Activated CD4-positive, alpha-beta T cell treated with anti-CD3 and anti-CD28 coated beads, Interleukin-2, amount 50 U/mL, for 4 hours (primary cell): ENCODE measurements at places on chromosomes 1 and 21.
A peak's percentile ranks its signal among the peaks of the same experiment; 100 is the strongest.

- DNase-seq: no peak
Measured at GRCh38 chr1:176949033-176949662, 215.4 kb downstream of the ASTN1 start.

DNA sequence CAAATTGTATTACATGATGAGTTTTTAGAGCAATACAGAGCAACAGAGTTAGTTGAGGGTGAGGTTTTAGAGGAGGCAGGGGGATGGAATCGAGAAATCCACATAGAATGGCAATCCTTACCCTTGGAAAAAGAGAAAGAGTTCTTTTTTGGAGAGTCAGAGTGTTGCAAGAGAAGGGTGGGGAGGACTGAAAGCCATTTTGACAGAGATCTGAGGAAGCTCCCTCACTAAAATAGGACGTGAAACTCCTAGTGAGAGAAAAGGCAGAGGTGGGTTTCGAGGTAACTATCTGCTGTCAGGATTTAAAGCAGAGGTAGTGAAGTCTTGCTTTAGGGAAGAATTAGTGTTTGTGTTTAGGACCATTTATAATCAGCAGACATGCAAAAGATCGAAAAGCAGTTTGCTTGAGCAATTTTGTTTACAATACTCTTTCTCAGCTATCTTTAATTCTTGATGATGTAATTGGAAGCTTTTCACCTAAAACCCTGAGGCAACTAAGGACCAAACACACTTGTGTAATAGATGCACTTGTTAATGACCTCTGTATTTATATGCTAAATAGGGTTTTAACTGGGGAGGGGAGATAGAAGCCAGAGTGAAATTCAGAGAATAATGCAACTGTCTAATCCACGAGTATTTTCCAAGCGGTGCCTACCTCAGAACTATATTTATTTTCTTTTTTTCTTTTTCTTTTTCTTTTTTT is 20.0 kb downstream of the ADAMTS5 start:
- DNase-seq: no peak

- no peak for DNase-seq
Measured at GRCh38 chr1:209302779-209303568, 280.5 kb upstream of the CAMK1G start.

GRCh38 chr1:193434319-193434718 is 247.9 kb upstream of the B3GALT2 start:
- DNase-seq: no peak

DNA sequence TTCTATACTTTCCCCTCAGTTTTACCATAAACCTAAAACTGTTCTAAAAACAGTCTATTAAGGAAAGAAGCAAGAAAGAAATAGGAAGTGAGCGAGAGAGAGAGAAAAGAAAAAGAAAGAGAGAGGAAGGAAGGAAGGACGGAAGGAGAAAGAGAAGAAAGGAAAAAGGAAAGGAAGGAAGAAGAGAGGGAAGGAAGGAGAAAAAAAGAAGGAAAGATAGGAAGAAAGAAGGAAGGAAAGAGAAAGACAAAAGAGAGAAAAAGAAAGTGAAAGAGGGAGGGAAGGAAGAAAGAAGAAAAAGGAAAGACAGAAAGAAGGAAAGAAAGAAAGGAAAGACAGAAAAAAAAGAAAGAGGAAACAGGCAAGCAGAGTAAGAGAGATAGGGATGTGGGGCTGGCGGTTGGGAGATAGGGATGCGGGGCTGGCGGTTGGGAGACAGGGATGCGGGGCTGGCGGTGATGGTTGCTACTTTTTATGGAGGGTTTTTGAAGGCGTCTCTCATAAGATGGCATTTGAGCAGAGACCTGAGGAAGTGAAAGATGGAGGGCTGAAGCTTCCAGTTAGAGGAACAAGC is 70.4 kb upstream of the IRF2BP2 start:
- no peak for DNase-seq

GRCh38 chr21:44867999-44868700 is 5.3 kb downstream of the PTTG1IP start:
- DNase-seq: peak; percentile 19

DNA sequence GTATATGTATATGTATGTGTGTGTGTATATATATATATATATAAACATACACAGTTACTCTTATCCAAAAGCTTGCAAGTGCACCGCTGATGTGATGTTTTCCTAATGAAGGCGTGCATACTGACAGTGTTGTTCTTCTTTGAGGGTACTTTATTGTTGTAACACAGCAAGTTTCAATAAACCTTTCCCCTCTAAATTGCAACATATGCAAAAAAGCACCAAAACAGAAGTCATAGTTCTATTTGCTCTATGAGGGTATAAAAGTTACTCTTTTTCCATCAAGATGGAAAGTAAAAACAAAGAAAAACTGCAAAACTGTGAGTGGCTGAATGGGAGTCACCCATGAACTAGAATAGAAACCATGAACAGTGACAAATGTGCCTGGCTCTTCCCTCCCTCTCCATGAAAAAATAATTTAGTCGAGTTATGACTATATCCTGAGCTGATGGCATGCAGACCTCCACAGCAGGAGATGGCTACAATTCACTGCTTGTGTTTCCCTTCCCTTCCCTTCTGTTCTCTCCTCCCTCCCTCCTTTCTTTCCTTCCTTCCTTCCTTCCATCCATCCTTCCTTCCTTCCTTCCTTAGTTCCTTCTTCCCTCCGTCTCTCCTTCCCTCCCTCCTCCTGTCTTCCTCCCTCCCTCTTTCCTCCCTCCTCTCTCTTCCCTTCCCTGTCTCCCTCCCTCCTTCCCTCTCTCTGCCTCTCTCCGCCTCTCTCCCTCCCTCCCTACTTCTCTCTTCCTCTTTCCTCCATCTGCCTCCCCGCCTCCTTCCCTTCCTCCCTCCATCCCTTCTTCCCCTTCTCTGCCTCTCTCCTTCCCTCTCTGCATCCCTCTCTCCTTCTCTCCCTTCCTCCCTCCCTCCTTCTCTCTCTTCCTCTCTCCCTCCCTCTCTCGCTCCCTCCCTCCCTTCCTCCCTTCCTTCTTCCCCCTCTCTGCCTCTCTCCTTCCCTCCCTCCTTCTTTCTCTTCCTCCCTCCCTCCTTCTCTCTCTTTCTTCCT is 220.7 kb upstream of the POU3F1 start:
- DNase-seq: no peak

DNA sequence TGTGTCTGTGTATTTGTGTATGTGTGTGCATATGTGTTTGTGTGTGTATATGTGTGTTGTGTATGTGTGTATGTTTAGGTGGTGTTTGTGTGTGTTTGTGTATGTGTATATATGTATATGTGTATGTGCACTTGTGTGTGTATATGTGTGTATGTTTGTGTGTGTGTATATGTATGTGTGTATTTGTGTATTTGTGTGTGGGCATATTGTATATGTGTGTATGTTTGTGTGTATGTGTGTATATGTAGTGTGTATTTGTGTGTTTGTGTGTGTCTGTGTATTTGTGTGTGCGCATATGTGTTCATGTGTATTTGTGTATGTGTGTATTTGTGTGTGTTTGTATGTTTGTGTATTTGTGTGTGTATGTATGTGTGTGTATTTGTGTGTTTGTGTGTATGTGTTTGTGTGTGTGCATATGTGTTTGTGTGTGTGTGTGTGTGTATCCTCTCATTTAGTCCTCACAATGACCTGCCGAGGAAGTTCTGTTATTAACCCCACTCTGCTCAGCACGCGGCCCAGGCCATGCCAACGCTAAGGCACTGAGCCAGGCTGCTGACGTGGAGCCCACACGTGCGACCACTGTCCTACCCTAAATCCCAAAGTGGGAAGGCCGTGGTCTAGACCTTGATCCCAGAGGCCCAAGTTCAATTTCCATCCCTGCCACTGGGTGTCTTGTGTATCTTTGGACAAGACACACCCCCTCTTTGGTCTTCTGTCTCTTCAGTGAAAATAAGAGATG is 43.2 kb upstream of the TMEM51 start:
- DNase-seq: no peak

DNA sequence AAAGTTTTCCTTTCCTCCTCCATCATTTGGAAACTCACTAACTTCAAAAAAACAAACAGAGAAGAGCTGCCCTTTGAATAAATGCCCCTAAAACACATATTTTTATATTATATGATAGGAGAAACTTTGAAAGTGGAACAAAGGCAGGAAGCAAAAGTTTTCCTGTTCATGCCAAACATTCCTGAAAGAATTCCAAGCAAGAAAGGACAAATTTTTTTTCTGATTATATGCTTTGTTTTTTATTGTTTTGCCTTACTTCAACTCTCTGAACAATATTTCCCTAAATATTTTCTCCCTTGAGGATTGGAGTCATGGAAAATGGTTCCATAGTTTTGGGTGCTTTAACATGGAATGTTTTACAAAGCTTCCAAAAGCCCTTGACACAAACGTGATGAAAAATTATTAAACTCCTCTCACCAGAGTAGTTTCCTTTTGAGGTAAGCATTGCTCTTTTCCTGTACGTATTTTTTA is 638.5 kb upstream of the CAMK1G start:
- DNase-seq: no peak

DNA sequence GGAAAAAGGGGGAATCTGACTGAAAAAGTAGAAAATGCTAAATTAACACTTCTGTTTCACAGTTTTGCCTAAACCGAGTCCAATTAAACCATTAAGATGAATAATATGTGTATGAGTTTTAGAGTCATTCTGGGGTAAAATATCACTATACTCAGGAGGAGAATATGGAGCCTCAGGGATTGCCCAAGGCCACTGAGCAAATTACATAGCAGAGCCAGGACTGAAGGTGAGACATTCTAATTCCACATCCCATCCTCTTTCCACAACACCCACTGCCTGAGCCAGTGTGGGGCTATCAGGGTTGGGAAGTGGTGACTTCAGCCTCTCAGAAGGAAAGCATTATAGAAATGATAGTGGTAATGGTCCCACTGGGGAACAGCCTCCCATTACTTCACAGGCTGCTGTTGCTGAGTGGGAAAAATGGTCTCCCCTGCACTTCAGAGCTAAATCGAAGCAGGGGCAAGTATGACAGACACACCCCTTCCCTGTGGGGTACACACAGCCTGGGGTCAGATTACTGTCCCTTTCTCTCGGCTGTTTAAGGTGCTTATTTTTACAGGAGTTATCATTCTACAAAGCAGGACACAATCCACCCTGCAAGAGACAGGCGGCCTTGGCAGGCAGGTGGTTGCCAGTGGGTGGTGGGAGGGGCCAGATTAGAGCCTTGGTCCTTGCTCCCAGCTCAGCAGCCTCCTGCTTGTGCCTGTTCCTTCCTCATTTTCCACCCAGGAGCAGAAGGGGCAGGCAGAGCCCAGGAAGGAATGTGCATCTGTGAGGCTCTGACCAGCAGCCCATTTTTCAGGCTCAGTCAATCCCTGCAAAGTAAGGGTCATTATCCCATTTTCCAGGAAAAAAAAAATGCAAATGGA is 9.5 kb upstream of the BCAR3 start:
- DNase-seq: no peak

DNA sequence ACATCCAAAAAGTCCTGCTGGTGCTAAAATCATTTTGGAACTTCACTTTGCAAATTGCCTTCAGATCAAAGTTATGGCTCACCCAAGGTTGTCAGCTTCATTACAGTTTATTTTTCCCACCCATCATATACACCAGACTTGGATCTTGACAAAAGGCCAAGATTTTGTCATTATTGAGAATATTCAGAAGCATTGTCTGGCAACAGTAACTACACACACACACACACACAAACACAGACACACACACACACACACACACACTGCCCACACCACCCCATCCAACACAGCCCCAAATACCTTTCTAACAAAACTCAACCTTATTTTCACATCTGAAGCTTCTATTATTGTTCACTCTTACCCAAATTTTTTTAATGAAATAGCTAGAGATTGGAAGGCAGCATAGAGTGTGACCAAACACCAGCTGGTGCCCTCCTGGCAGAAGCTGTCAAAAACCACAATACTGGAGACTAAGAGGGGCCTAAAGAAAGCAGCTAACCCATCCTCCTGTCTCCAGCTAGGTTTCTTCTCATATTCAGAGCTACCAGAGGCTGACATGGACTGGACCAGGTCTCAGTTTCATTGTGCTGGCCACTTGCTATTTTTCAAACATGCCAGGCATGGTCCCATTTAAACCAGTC is 139.1 kb upstream of the ZC3H11B start:
- no peak for DNase-seq

- peak; percentile 66 for DNase-seq
Measured at GRCh38 chr1:116556289-116557006, 14.4 kb downstream of the CD58 start.

DNA sequence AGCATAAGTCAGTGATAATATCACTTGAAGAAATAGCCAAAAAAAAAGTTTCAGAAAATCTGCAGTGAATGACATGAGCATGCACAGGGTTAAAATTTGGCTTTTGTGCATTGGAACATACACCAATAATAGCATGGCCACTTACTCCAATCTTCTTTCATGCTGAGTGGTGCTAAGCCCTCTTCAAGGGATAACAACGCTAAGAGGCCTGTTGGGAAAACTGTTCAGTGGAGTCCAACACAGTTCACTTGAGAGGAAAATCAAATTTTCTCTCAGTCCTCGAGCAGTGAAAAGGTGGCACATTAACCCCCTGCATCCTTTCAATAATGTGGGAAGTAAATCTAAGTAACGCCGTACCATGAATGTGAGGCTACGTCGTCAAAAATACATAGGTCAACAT is 264.7 kb downstream of the SPATA17 start:
- DNase-seq: no peak

- DNase-seq: no peak
Measured at GRCh38 chr1:63435161-63435560, 67.7 kb downstream of the ALG6 start.

- DNase-seq: no peak
Measured at GRCh38 chr1:72283307-72284083, 1.2 kb upstream of the NEGR1 start.

- DNase-seq: no peak
Measured at GRCh38 chr21:36575306-36575705, 95.4 kb upstream of the CLDN14 start.

DNA sequence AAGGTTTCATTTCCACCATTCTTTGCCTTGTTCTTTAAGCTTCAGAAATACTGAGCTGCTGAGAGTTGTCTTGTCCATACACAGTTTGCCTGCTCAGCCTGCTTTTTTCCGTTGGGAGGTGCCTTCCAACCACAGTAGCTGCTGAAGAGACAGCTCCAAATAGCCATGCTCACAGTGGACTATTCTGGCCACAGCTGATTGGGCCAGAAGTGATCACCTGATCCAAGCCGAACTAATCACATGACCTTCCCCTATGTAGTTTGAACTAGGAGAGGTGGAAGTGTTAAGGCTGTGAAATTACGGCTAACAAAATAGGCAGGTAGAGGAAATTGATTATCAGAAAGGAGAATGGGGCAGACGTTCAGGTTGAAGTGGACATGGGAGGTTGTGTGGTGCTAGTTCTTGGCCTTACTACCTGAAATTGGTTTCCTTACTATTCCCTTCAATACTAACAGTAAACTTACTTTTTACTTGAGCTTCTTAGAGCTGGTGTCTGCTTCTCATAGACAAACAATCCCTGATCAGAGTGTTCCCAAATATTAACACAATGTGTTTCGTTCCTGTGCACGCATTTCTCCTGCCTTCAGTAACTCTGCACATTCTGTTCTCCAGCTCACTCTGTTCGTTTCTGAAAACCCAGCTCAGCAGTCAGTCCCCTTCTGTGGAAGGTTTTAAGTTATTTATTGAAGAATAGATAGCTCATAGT is 136.1 kb downstream of the RWDD3 start:
- no peak for DNase-seq

- no peak for DNase-seq
Measured at GRCh38 chr1:232856541-232856940, 51.3 kb downstream of the MAP10 start.

GRCh38 chr21:24339406-24339805 is 1267.9 kb downstream of the MRPL39 start:
- DNase-seq: no peak

- DNase-seq: no peak
Measured at GRCh38 chr1:28037946-28038345, 50.5 kb downstream of the EYA3 start.

GRCh38 chr1:226679853-226680516 is 59.1 kb downstream of the ITPKB start:
- DNase-seq: peak; percentile 77
